Endodermal cell (in vitro differentiated cells): ENCODE measurements at places on chromosomes 5 and 9. TPM values are rescaled to one million over a fixed set of nuclear protein-coding genes. Genes with fewer than 3 reads are reported as not detected.

DNA sequence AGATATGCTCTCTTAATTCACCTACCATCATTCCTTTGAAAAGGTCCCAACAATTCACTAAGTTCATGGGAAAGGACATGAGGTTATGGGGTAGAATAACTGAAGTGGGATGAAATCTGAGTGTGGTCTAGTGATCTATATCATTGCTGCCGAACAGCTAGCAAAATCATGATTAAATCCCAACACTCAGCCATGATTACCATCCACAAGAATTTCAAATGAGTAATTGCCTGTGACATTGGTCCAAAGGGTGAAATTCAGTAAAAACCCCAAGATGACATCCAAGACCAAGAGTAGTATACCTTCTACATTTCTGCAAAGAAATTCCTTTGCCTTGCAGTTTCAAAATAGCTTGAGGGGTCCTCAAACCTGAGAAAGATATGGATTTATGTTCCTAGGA lies 225.6 kb downstream of the SPOCK1 start:
- H3K27ac ChIP-seq, result no peak overlapping the region
- H3K4me1 ChIP-seq, result peaks cover 3% of the 10 kb centered on the region
- H3K27me3 ChIP-seq, result no peaks in the 10 kb centered on the region
- no peaks in the 10 kb centered on the region for H3K36me3 ChIP-seq
- no peak overlapping the region for H3K4me3 ChIP-seq
- DNase-seq, result no peak

DNA sequence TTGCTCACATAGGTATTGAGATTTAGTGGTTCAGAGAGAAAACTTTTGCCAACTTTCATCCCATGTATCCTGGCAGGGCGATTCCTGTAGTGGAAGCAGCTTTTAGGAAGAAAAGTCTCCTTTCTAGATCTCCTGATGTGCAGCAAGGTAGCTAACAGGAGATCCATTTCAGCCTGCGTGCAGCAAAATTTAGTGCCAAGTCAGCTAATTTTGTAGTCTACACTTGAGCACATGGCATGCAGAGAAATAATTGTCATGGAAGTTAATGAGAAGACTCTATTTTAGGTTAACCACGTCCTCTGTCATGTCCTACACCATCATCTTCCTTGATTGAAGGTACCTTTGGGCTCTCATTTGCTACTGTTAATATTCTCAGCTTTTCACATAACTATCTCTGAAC lies 165.8 kb downstream of the PTPRD start:
- no peaks in the 10 kb centered on the region for H3K27me3 ChIP-seq
- no peaks in the 10 kb centered on the region for H3K4me1 ChIP-seq
- DNase-seq, result no peak
- no peaks in the 10 kb centered on the region for H3K36me3 ChIP-seq

IL5 gene
- total RNA-seq, result not detected in 2 replicates

- H3K4me3 ChIP-seq, result no peak overlapping the region
- H3K27ac ChIP-seq, result no peak overlapping the region
- peaks cover 9% of the 10 kb centered on the region for H3K4me1 ChIP-seq
- DNase-seq, result no peak
- no peaks in the 10 kb centered on the region for H3K36me3 ChIP-seq
These were observed 11.1 kb downstream of the TGFBR1 start for GRCh38 chr9:99116003-99116411.

PCDHB15 gene
- 3.7 to 4.3 TPM (median 3.8 TPM) in 3 replicates for total RNA-seq

CCNJL gene
- 10.4 to 18.7 TPM (median 18.6 TPM) in 3 replicates for total RNA-seq
